ENCODE measurements at places on chromosomes 1 and 21. TPM values are rescaled to one million over a fixed set of nuclear protein-coding genes. Genes with fewer than 3 reads are reported as not detected.

Gene CLCA4
- not detected for total RNA-seq

Gene SPATA45
- total RNA-seq, result not detected

Gene KRTAP19-2
- total RNA-seq, result not detected

DNA sequence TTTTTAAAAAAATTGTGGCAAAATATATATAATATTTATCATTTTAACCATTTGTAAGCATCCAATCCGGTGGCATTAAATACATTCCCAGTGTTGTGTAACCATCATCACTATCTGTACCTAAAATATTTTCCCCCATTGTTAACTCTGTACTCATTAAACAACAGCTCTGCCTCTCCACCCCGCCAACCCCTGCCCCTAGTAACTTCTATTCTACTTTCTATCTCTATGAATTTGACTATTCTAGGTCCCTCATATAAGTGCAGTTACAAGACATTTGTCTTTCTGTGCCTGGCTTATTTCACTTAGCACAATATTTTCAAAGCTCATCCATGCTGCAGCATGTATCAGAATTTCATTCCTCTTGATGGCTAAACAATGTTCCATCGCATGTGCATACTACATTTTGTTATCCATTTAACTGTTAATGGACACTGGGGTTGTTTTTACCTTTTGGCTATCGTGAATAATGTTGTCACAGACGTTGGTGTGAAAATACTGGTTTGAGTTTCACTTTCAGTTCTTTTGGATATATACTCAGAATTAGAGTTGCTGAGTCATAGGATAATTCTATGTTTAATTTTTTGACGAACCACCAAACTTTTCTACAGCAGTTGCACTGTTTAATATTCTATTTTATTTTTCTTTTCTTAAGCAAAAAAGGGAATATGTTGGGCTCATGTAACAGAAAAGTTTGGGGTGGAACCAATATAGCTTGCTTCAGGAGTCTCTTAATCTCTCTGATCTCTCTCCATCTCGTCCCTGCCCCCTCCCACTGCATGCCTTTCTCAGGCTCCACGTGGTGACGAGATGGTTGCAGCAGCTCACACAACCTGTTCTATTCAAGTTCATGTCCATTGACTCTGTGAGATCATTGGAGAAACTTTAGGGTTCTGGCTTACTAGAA lies 25.2 kb upstream of the RCAN1 start:
- peak; percentile 49 for DNase-seq

DNA sequence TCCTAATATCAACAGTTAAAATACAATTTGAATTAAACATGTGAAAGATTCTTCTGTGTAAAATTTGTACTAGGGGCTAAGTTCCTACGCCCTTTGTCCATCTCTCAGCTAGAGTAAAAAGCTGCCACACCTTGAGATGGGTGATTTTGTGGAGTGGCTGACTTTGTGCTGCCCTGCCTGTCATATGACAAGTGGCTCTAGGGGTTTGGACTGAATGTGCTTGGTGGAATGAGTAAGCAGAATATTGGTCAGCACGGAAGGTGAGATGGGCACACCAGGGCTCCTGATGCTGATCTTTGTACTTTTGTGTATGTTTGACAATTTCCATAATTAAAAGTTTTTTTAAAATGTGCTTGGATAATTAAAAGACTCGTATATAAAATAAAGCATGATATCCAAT lies 133.6 kb upstream of the SLC45A1 start:
- no peak for DNase-seq

Data from Daoy (cell line).